ENCODE measurements at places on chromosomes 11 and 22.
A peak's percentile ranks its signal among the peaks of the same experiment; 100 is the strongest.

- DNase-seq = no peak
Observed at GRCh38 chr11:90241414-90241813, 18.6 kb upstream of the CHORDC1 start.

DNA sequence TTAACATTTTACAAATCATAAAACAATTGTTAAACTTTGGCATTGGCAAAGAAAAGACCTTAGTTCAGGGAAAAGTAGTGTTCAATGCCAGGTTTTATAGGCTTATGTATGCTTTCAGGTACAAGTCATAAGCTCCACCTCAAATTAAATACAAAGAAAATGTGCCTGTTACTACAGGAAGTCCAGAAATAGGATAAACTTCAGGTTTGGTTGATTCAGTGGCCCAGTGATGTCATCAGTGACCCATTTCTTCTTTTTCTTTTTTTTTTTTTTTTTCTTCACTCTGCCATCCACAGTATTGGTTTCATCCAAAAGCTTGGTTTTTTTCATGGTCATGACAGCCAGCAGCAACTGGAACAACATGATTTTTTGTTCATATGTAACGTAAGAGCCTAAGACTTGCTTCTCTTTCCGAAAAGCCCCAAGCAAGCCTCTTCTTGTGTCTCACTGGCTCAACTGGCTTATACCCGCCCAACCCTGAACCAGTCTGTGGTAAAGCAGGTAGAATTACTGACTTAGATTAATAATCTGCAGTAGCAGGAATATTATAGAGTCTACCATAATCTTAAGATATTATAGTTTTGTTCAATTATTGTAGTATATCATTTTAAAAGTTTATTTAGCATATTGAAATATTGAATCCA is 46.2 kb downstream of the TTC17 start:
- no peak for DNase-seq

DNA sequence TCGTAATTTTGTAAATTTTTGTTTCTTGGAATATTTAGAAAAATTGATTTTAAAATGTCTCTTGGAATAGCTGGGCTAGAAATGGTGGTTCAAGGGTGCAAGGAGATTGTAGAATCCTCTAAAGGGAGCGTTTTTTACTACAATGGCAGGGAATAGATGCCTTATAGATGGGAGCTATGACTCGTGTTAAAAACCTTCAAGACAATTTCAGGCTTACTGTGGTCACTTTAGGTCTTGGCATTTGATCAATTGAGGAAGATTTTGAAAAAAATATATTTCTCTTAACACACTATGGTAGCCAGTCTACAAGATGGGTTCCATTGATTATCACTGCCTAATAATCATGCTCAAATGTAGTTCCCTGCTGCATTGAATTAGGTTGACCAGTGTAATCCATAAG is 25.0 kb downstream of the METTL15 start:
- peak; percentile 59 for DNase-seq

DNA sequence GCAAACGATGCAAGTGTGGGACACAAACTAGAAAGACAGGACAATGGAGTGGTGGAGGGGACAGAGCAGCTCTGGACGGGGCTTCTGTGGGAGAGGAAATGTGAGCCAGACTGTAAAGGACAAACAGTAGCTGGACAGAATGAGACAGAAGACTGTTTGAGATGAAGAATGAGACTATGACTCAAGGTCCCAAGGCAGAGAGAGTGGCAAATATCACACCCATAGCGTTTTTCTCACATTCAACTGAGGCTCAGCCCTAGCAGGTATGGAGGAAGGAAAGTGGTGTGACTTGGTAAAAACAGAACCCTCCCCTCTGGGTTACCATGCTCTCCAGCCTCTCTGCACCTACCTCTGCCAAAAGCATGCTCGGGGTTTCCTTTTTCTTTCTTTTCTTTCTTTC is 96.5 kb downstream of the RPL27A start:
- no peak for DNase-seq

DNA sequence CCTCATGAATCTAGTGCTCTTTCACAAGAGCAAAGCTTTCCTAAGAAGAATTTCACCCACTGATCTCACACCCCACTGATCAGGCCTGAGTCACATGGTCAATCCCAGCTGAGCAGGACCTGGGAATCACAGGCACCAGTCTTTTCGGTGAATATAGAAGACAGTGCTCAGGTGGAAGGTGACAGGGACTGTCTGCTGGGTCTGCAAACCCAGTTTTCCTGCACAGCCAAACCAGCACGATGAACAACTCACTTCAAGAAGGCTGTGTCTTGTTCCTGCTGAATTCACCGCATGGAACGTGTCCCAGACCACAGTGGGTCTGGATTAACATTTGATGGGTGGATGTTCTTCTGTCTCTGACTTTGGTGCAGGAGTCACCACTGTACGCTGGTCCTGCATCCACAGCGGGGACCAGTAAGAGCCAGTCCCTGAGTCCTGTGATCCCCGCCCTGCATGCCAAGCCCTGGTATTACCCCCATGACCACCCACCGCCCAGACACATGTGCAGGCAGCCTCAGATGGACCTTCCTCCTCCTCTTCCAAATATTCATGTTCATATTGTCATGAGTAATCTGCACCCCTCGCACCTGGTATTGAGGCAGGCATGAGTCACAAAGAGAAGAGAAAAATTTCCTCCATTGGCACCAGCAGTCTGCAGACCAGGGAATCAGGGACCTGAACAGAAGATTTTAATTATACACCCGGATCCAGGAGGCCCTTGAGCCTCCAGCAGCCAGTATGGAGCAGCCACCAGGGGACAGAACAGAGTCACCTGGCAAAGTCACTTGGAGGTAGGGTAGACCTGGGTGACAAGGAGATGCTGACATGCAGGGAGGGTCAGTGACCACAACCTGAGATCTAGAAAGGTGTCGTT is 8.6 kb upstream of the IGLL5 start:
- DNase-seq = no peak

DNA sequence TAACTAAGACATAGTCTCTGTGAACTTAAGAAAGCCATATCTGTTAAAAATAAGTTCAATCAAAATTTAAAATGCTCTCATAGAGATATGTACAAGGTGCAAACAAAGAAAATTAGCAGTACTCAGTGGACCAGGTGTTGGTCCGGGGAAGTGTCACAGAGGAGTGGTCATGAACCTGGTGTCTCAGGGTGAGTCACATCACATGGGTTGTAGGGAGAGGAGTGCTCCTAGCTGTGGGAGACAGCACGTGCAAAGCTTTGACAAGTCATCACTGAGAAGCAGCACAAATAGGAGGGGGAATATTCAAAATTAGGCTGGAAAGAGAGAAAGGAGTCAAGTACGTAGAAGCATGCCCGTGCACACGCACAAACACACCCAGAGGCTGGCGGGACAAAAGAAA is 438.1 kb downstream of the NTM start:
- no peak for DNase-seq

DNA sequence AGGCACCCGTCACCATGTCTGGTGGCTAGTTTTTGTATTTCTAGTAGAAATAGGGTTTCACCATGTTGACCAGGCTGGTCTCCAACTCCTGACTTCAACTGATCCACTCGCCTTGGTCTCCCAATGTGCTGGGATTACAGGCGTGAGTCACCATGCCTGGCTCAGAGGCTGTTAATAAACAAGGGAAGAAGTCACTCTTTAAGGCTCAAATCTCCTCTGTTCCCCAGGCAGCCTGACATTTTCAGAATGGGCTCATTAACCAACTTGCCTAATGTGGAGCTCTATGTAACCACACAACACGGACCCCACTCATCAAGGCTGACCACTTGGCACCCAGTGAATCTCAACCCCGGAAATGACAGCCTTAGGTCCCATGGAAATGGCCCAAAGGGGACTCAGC is 24.1 kb downstream of the APOL3 start:
- peak; percentile 25 for DNase-seq

- DNase-seq = peak; percentile 28
Observed at GRCh38 chr11:70556884-70557741, 158.8 kb downstream of the CTTN start.

DNA sequence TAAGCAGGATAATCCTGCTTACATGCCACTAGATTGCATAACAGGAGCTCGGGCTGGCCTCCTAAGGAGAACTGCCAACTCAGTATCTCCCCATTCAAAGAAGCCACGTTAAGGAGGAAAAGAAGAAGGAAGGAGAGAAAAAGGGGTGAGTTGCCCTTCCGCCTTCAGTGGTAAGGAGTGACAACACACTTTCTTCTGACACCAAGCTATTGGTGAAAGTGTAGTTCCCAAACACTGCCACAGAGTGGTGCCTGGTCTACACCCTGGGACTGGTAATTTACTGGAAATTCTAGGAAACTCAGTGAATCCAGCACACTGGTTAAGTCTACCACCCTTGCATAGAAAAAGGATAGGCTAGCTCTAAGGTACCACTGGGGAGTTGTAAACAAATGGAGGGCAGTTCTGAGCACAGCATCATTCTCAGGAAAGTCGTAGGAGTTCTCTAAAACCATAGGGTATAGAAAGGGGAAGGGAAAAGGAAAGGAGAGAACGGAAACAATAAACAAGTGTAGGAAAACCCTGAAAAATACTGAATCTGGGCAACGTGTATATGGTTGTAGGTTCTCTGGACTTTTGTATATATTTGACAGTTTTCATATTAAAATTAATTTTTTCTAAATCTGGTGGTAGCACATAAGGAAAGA is 58.2 kb downstream of the RRAS2 start:
- peak; percentile 80 for DNase-seq

GRCh38 chr11:116412118-116412889 is 360.5 kb downstream of the BUD13 start:
- DNase-seq = peak; percentile 6

DNA sequence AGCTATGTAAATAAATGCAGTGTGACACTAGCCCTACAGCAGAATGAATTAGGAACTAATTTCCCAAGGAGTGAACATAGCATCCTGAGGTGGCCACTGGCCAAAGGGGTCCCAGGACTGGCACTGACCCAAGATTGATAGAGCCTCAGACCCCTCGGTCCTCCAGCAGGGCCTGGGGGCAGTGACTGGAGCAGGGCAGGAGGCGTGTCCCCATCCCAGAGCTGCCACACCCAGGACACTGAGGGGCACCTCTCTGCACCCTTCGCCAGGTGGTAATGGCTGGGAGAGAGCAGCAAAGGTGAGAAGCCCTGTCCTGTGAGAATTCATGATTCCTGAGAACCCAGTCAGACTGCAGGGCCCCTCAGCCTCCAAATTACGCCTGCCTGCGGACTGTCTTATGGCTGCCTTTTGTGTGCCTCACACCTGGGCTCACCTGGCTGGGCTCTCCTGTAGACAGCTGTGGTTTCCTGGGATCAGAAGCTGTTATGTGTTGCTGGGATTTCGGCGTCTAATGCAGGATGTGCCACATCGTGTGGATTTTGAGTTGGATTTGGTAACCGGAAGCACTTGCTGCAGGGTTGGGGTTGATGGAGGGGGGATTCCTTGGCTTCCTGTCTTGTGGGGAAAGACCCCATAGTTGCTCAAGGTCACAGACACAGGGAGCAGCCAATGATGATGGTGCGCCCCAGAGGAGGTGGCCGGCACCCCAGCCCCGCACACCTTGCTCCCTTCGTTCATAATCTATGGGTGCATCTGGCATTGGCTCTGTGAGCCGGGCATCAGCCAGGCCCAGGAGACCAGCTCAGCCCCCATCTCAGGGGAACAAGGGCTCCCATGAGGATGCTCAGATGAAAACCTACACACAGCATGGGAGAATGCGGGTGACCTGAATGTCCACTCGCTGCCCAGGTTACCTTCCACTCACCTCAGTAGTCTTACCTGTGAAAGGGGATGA is 582.9 kb downstream of the BRD1 start:
- DNase-seq = no peak

DNA sequence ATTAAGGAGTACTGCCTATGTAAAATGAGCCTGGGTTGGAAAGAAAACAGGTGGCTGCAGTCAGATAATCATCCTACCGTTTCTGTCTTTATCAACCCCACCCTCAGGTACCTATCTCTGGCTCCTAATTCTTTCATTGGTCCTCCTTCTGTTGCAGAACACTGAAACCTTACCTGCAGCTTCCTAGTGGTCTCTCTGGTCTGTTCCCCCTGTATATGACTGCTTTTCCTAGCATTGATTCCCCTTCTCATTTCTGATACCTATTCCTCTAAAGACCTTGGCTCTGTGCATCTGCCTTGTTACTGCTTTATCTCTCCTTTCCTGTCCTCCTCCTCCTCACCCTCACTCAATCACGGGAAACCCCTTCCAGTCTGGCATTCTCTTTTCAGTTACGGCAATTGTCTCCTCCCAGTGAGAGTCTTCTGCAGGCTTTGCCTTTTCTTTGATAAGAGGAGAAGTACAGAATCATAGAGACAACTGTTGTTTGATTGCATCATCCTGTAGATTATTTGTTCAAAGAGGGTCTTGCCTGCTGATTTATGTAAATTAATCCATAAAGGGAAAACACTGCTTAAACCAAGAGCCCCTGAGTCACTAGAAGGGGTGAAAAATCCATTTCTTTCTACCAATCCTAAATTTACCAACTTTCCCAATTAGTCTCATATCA is 301.2 kb downstream of the AASDHPPT start:
- DNase-seq = no peak

GRCh38 chr11:64062185-64063039 is 26.7 kb downstream of the FLRT1 start:
- DNase-seq = no peak

GRCh38 chr11:71140206-71140919 is 112.0 kb downstream of the SHANK2 start:
- DNase-seq = no peak

- no peak for DNase-seq
Observed at GRCh38 chr11:74641905-74642304, 49.5 kb downstream of the POLD3 start.

DNA sequence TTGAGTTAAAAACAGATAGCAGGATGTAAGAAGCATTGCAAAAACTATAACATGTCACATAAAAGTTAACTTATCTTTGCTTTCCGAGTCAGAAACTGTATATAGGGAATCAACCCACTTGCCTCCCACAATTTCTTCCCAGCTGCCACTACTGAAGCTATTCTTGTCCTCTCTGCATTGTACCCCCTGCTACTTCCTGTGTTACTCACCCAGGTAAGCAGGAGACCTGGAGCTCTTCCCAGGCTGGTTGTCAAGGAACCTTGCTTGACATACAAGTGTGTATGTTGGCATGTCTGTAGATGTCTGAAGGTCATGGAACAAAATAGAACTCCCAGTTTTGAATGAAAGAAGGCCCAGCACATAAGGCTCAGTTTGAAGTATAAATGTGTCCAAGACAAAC is 74.3 kb upstream of the LRRC4C start:
- DNase-seq = no peak

- peak; percentile 17 for DNase-seq
Observed at GRCh38 chr11:29208117-29208516, 808.7 kb downstream of the KCNA4 start.

DNA sequence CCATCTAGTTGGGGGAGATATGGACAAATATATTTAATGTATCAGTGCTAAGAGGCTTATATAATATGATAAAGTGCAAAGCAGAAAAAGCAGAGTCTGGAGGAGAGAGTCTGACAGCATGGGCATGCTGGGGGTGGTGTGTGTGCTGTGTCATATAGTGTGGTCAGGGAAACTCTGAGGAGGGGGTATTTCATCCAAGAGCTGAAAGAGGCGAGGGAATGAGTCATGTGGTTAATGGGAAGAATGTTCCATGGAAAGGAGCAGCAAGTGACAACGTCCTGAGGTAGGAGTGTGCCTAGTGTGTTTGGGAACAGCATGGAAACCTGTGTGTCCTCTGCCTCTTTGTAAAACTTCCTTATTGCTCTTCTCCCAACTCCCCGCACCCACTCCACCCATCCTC is 38.0 kb downstream of the EIF3F start:
- DNase-seq = peak; percentile 48

Measured in astrocyte of the spinal cord (primary cell).